ENCODE measurements at places on chromosomes 1 and 21.
A peak's percentile ranks its signal among the peaks of the same experiment; 100 is the strongest.

DNA sequence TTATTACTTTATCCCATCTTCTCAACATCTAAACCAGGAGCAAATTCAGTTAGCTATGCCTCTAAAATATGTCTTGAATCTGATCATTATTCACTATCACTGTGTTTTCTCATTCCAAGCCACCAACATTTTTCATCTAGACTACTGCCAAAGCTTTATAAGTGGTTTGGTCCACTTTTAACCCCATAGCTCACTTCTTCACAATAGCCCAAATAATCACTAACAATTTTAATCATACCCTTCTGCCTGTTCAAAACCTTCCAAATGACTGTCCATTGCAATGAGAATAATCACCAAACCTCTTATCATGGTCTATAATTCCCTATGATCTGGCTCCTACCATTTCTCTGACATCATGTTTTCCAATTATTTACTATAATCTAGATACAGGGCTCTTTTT lies 149.8 kb upstream of the ZNHIT6 start:
- DNase-seq: no peak

GRCh38 chr21:28790335-28790734 lies 202.3 kb downstream of the LTN1 start:
- no peak for DNase-seq

- no peak for DNase-seq
These were observed 34.2 kb downstream of the SERINC2 start for GRCh38 chr1:31447210-31447609.

DNA sequence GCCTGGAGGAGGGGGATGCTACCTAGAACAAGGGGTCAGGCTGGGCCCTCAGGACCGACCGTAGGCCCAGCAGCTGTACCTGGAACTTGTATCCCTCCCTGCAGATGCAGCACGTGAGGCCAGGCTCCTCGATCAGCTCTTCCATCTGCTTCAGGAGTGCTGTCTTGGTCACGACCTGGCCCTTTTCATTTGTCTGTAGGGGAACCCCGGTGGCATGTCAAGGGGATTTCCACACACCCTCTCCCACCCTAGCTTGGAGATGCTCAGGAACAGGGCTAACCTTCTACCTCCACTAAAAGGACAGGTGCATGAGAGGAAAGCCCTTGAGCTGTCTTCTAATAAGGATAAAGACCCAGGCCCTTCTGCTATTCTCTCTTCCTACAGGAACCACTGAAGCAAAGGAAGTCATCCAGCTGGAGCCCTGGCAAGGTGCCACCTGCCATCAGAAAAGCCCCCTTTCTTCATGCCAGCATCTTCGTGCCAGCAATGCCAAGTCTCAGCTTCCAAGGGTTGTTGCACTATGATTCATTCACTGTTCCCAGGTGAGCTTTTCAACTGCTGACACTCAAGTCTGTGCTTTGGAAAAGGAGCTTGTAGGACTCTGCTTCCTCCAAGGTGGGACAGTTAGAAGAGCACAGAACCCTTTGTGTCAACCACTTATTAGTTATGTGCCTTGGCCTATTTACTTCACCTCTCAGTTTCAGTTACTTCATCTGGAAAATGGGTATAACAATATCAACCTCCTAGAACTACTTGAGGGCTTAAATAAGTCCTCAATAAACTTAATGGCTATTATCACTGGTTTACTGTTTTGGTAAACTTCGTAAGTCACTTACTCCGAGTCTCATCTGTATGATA lies 122.1 kb downstream of the UBR4 start:
- no peak for DNase-seq

GRCh38 chr1:115067161-115067859 lies 22.0 kb downstream of the TSPAN2 start:
- no peak for DNase-seq

DNA sequence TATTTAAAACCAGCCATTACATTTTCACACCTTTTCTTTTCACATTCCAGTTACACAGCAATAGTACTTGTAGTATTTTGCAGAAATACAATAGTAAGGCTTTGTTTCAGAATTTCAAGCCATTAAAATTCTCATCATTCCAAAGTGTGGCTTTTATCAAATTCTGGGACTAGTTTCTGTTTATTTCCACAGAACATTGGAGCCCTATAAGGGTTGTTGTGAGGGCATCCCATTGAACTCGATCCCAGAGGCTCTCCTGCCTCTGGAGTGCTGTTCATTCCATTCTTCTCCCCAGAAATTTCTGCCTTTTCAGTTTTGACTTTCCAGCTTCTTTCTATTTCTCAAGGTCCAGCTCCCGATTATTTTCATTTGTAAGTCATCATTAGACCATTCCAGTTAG lies 645.5 kb downstream of the ADGRL2 start:
- DNase-seq: no peak

DNA sequence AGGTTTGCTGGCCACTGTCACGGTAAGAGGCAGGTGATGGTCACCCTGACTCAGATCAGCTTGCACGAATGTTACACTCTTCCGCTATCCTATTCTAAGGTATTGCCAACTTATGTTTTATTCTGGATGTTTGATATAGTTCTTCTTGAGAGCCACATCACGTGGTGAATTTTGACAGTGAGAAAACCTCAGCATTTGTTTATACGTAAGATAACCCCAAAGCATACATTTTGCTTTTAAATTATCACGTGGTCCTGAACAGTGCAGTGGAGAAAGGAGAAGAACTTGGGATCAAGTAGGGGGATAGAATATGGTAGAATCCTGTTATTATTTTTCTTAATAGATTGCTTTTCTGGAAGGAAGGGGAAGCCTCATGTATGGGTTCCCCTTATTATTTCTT lies 16.6 kb downstream of the ATP1A1 start:
- DNase-seq: no peak

GRCh38 chr1:115364046-115364779 lies 26.2 kb upstream of the NGF start:
- DNase-seq: no peak

DNA sequence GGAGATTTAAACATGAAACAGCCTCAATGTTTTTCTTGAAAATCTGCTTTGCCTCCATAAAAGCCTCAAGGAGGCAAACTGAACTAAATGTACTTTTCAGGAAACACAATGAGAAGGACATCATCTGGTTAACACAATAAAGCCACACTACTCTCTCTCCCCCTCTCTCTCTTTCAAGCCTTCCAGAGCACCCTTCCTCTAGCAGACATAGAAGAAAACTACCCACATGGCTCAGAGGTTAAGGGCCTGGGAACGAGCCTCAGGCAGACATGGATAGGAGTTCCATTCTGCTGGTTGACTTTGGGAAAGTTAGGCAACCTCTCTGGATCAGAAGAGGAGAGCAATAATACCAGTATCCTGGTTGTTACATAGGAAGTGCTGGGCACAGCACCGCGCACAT lies 42.9 kb downstream of the RUNX1 start:
- DNase-seq: no peak

- DNase-seq: no peak
These were observed 73.1 kb upstream of the CACHD1 start for GRCh38 chr1:64396817-64397216.

GRCh38 chr1:150476754-150477153 lies 10.5 kb upstream of the TARS2 start:
- DNase-seq: no peak

DNA sequence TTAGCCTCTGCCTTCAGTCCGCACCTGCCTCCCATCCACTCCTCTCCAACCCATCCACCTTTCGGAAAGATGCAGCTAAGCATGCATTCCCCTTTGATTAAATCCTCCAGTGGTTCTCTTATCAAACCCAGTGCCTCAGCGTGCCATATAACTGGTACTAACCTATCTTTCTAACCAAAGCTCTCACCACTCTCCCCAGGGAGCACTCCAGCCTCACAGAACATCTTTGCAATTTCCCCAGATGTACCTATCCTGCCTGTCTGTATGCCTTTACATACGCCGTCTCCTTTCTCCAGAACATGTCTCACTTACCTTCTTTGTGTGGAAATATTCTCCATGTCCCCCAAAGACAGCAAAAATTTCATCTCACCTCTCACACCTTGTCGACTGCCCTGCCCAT lies 80.0 kb downstream of the SLC25A24 start:
- no peak for DNase-seq

- DNase-seq: no peak
These were observed 15.6 kb downstream of the RUNX3 start for GRCh38 chr1:24914226-24915069.

DNA sequence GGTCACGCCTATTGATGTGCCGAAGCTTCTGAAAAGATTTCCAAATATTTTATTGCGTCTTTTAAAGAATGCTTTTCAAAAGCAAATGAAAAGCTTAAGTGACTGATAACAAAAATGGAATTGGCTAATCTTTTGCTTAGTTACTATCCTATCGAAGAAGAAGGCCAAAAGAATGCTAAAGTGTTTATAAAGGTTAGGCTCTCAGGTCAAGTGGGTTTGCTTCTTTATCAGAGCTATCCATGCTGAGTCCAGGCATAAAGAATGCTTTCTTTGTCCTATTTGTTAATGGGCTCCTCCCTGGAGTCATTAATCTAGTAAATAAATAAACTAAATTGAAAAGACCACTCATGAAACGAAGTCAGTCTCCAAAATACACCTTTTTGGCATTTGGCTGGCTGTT lies 133.4 kb upstream of the LYPLAL1 start:
- no peak for DNase-seq

- no peak for DNase-seq
These were observed 206.0 kb downstream of the CENPF start for GRCh38 chr1:214808845-214809460.

DNA sequence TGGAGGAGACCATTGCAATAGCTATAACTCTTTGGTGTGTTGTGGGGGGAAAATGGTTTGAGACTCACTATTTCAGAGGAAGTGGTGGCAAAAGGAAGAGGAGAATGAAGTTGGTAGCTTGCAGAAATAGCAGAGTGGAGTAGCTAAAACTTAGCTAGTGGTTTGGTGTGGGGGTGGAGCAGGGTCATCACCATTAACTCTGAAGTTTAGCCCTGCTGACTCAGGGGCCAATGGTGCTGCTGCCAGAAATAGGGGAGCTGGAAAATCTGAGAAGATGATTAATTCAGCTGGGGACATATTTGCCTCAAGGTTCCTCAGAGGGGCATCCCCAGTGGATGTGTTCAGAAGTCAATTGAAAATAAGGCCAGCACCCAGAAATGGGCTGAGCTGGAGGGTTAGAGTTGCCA lies 65.4 kb downstream of the RUNX1 start:
- DNase-seq: peak; percentile 27

- no peak for DNase-seq
These were observed 10.1 kb upstream of the UBE4B start for GRCh38 chr1:10022656-10023055.

- no peak for DNase-seq
These were observed 135.1 kb upstream of the F3 start for GRCh38 chr1:94676686-94677085.

GRCh38 chr1:212110617-212111016 lies 75.1 kb downstream of the DTL start:
- no peak for DNase-seq

DNA sequence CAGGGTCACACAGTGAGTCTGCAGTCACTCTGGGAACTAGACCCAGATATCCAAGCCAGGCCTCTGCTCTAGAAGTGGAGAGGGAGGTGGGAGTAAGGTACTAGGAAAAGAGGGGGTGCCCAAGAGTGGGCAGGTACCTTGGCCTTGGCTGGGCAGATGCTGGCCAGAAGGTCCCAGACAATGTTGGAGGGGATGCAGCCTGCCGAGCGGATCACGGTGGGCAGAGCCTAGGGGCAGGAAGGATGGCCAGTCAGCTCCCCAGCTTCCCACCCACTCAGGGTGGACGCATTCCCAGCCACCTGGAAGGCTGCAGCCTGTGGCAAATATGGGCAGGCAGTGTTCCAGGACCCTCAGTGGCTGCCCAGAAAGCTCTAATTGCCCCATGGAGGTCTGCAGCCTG lies 23.3 kb downstream of the SPOCD1 start:
- DNase-seq: no peak

DNA sequence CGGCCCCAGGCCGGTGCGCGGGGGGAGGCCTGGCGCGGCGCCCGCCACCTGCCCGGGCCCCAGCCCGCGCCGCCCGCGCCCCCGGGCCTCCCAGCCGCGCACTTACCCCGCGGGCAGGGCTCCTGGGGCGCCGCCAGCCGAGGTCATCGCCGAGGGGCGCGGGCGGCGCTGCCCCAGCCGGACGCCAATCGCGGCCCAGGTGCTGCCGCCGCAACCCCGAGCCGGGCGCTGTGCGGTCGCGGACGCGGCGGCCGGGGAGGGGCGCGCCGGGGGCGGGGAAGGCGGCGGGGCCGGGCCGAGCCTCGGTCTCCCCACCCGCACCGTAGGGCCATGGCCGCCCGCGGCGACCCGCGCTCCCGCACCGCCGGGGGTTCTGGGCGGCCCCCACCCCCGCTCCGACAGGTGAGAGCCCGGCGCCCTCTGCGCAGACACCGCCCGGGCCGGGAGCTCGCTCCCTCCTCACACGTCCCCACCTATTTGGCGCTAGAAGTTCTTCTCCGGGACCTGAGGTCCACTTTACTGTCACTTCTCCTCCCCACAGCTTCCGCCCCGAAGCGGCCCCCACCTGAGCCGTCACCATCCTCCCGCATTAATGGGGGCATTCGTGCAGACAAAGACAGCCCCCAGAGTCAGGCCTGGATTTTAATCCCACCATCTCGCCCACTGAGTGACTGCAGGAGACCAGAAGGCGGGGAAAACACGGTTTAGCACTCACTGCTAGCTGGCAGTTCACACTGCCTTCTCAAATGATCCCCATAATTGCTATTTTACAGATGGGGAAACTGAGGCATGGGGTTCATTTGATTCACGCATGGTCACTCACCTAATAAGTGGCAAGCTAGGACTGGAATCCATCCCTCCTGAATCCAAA lies at the start of gene TTC39A:
TTC39A (minus strand) TSS at position 232 of the 871 bp plus-strand sequence; CDS start at position 147, 85 bp downstream.
- DNase-seq: no peak

- no peak for DNase-seq
These were observed 2.2 kb downstream of the OR10Z1 start for GRCh38 chr1:158607296-158607695.

- DNase-seq: no peak
These were observed 1.5 kb upstream of the RUNX1 start for GRCh38 chr21:35050348-35051286.

DNA sequence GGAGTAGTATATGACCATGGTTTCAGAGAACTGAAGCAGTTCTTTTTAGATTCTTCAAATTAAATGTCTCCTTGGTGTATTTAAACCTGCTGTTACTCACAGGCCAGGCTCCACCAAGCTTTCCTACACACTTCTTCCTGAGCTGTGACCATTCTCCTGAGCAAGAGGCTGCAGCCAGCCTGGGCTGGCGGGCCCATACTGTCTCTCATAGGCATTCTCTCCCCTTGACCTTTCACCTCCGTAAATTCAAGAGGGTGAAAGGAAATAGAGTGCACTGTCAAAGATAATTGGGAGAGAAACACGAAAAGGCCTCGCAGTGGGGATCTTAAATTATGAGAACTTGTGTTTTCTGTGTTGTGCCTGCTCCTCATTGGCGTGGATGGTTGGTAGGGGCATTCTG lies 2.3 kb downstream of the ARF1 start:
- DNase-seq: no peak

GRCh38 chr21:36291509-36291908 lies 28.5 kb upstream of the MORC3 start:
- no peak for DNase-seq

GRCh38 chr1:6967431-6968111 lies 182.3 kb downstream of the CAMTA1 start:
- no peak for DNase-seq

- no peak for DNase-seq
These were observed 47.7 kb downstream of the ST6GALNAC3 start for GRCh38 chr1:76122271-76122670.

- DNase-seq: no peak
These were observed 788 bp downstream of the ISG15 start for GRCh38 chr1:1013922-1014648.

GRCh38 chr1:153799566-153800465 lies 24.6 kb downstream of the SLC27A3 start:
- no peak for DNase-seq
